ENCODE measurements at places on chromosomes 6 and 20. TPM values are rescaled to one million over a fixed set of nuclear protein-coding genes. Genes with fewer than 3 reads are reported as not detected.

GRCh38 chr6:119716668-119717270, 367.2 kb upstream of the MAN1A1 start:
- H3K4me1 ChIP-seq = no peaks in the 10 kb centered on the region
- no peaks in the 10 kb centered on the region for H3K36me3 ChIP-seq
- no peak overlapping the region for H3K27ac ChIP-seq
- H3K4me3 ChIP-seq = no peak overlapping the region
- no peaks in the 10 kb centered on the region for H3K27me3 ChIP-seq

DNA sequence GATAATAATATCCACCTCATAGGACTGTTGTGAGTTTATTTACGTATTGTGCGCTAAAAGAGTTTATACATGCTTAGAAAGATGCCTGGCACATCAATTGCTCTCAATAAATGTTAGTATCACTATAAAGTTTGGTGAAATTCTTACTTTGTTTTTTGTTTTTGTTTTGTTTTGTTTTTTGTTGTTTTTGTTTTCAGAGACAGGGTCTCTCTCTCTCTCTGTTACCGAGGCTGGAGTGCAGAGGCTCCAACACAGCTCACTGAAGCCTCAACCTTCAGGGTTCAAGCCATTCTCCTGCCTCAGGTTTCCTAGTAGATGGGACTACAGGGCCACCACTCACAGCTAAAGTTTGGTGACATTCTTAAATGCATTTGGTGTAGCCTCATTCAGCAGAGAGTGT, 32.2 kb upstream of the BTN3A2 start:
- no peak overlapping the region for H3K4me3 ChIP-seq
- H3K4me1 ChIP-seq = peaks cover 21% of the 10 kb centered on the region
- H3K36me3 ChIP-seq = no peaks in the 10 kb centered on the region

- no peaks in the 10 kb centered on the region for H3K27me3 ChIP-seq
- peak overlapping the region; percentile 75 for H3K4me3 ChIP-seq
- peaks cover 74% of the 10 kb centered on the region for H3K4me1 ChIP-seq
- DNase-seq = peak; percentile 28
- H3K27ac ChIP-seq = peak overlapping the region; percentile 86
Measured at GRCh38 chr20:47355489-47356219, 845 bp downstream of the ZMYND8 start.

DNA sequence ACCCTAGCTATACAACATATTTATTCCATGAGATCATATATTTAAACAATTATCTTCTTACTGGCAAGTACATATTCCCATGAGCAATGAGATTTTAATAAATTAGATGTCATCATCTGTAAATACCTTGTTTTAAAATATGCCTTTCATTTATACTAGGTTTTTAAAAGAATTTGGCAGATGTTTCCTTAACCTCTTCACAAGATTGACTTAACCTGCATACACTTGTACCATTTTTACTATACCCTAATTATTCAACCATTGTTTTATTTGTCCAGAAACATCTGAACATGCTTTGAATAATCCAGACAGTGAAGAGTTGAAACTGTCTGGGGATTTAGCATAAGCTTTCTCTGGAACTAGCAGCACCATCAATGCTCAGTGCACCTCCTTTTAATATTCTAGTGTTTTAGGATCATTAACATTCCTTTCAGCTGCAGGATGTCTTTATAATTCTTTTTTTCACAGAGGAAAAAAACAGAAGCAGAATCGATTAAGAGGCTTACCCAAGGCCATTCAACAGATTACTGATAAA, 188.0 kb upstream of the TENT5A start:
- H3K4me3 ChIP-seq = no peak overlapping the region
- H3K36me3 ChIP-seq = no peaks in the 10 kb centered on the region
- no peaks in the 10 kb centered on the region for H3K4me1 ChIP-seq
- H3K27ac ChIP-seq = no peak overlapping the region

DNA sequence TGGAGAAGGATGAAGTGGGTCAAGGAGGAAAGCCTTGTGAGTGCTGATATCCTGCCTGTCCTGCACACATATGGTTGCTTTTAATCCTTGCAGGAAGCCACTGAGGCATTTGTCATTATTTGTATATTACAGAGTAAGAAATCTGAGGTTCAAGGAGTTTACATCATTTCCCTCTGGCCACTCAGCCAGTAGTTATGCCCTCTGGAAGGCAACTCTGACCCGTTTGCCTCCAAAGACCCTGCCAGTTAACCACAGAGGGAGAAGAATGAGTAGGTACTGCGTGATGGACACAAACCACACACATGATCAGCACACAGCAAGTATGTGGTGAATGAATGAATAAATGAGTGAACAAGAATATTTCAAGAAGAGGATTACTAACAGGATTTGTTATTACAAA, 7.9 kb upstream of the FAM210B start:
- H3K4me1 ChIP-seq = no peaks in the 10 kb centered on the region
- H3K4me3 ChIP-seq = no peak overlapping the region
- DNase-seq = no peak
- H3K36me3 ChIP-seq = no peaks in the 10 kb centered on the region

DNA sequence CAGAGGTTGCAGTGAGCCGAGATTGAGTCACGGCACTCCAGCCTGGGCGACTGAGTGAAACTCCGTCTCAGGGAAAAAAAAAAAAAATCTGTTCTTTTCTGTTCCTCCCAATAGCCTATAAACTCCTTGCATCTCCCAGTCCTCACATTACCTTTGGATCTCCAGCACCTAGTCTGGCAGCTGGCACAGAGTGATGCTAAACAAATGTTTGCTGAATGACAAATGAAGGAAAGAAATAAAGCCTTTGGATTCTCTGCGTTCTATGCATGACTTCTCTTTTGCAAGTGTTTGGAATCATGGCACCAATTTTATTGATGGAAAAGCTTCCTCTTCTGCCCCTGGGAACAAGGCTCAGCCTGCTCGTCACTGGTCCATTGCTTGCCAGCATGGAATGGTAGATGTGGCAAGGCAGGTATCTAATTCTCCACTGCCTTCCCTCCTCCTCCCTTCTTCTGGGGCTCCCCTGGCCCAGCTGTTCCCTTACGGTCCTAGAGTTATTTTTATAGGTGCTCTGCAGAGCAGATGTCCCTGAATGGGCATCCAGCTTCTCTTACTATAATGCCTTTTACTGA, 53.6 kb upstream of the FYN start:
- no peaks in the 10 kb centered on the region for H3K27me3 ChIP-seq
- H3K4me3 ChIP-seq = no peak overlapping the region
- H3K36me3 ChIP-seq = no peaks in the 10 kb centered on the region
- DNase-seq = no peak

DNA sequence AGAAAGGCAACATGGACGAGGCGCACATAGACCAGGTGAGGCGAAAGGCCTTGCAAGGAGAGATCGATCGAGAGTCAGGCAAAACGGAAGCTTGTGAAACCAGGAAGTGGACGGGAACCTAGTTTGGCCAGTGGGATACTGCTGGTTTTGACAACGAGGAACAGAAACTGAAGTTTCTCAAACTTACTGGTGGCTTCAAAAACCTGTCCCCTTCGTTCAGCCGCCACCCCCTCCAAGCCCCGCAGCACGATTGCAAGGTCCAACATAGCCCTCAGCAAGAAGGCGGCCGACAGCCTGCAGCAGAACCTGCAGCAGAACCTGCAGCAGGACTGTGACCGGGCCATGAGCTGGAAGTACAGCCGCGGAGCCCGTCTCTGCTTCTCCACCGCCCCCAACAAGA, 238.0 kb downstream of the KHDC1L start:
- H3K4me3 ChIP-seq = no peak overlapping the region
- H3K27me3 ChIP-seq = no peaks in the 10 kb centered on the region
- no peak for DNase-seq
- H3K36me3 ChIP-seq = no peaks in the 10 kb centered on the region

- no peaks in the 10 kb centered on the region for H3K4me1 ChIP-seq
- H3K27ac ChIP-seq = no peak overlapping the region
- H3K4me3 ChIP-seq = no peak overlapping the region
- H3K27me3 ChIP-seq = no peaks in the 10 kb centered on the region
- no peaks in the 10 kb centered on the region for H3K36me3 ChIP-seq
Measured at GRCh38 chr6:9103876-9104521, 668.7 kb upstream of the SLC35B3 start.

GRCh38 chr6:43770372-43771209, 580 bp downstream of the VEGFA start:
- peaks cover 9% of the 10 kb centered on the region for H3K4me1 ChIP-seq
- peaks cover 6% of the 10 kb centered on the region for H3K27me3 ChIP-seq
- H3K36me3 ChIP-seq = no peaks in the 10 kb centered on the region
- no peak for DNase-seq

DNA sequence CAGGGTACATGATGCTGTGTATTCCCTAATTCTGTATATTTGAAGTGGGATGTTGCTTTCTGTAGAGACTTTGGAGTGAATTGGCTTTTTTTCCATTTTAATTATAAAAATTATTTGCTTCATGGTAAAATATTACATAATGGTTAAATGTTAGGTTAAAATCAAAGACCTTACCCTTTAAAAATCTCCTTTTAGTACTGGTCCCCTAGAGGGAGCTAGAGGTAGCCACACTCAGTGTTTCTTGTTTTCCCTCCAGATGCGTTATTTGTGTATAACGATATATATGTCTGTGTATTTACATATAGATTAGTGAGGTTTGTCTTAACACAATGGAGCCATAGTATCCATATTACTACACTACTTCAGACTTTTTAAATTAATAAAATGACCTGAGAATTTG, 146.7 kb downstream of the PLCB4 start:
- H3K4me3 ChIP-seq = no peak overlapping the region
- no peaks in the 10 kb centered on the region for H3K27me3 ChIP-seq
- no peaks in the 10 kb centered on the region for H3K36me3 ChIP-seq
- H3K27ac ChIP-seq = no peak overlapping the region
- DNase-seq = no peak

- no peak overlapping the region for H3K27ac ChIP-seq
- H3K36me3 ChIP-seq = no peaks in the 10 kb centered on the region
- H3K4me3 ChIP-seq = no peak overlapping the region
- no peak for DNase-seq
- H3K4me1 ChIP-seq = no peaks in the 10 kb centered on the region
Measured at GRCh38 chr20:8744228-8744844, 324.6 kb upstream of the PLCB4 start.

GRCh38 chr20:61521687-61522420, 269.8 kb downstream of the CDH4 start:
- no peak for DNase-seq
- H3K4me1 ChIP-seq = no peaks in the 10 kb centered on the region
- no peaks in the 10 kb centered on the region for H3K27me3 ChIP-seq
- H3K27ac ChIP-seq = no peak overlapping the region

GRCh38 chr20:57126481-57127092, 139.9 kb downstream of the BMP7 start:
- H3K27ac ChIP-seq = no peak overlapping the region
- H3K4me3 ChIP-seq = no peak overlapping the region
- no peaks in the 10 kb centered on the region for H3K27me3 ChIP-seq
- no peaks in the 10 kb centered on the region for H3K36me3 ChIP-seq

DNA sequence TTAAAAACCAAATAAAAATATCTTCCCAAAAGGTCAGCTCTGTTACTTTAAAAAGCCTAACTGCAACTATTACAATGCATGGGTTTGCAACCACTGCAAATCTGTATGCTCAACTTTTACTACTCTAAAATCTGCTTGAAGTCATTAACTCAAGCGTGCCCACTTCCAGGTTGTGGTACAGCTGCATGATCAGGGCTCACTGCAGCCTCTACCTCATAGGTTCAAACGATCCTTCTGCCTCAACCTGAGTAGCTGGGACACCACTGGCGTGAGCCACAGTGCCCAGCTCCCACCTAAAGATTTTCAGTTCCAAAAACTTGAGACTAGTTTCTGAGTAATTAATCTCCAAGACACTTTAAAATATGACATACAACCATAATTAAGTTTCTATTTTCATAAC, 8.2 kb downstream of the DIDO1 start:
- peaks cover 1% of the 10 kb centered on the region for H3K36me3 ChIP-seq
- H3K27ac ChIP-seq = peak overlapping the region; percentile 63
- H3K4me1 ChIP-seq = peaks cover 81% of the 10 kb centered on the region
- no peak for DNase-seq
- peak overlapping the region; percentile 39 for H3K4me3 ChIP-seq

DNA sequence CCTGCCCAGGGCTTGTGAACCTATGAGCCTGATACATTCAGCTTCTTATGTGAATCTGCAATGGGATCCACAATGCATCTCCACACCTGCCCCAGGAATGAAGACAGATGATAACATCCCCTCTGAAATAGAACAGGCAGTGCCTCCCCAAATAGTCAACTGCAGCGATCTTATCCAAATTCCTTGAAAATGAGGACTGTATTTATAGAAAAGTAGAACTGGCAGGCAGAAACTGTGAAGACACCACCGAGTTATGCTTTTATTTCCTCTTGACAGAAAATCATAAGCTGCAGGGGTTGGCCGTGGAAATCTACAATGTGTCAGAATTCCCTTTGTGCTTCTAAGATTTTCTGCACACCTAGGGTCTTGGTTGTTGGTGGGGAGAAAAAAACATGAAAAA, 270.3 kb downstream of the TBC1D7 start:
- no peak for DNase-seq
- no peak overlapping the region for H3K4me3 ChIP-seq
- no peaks in the 10 kb centered on the region for H3K36me3 ChIP-seq

DNA sequence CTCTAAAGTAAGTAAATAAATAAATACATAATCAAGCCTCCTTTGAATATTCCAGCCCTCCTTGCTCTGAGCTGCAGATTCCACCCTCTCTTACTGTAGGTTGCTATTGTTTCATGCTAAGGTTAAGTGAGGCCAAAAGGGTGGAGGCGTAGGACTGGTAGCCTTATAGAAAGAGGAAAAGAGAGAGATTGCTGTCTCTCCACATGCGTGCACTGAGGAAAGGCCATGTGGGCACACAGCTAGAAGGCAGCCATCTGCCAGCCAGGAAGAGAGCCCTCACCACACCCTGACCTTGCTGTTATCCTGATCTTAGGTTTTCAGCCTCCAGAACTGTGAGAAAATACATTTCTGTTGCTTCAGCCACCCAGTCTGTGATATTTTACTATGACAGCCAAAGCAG, 87.4 kb upstream of the SHLD1 start:
- no peaks in the 10 kb centered on the region for H3K27me3 ChIP-seq
- no peaks in the 10 kb centered on the region for H3K4me1 ChIP-seq
- no peak overlapping the region for H3K27ac ChIP-seq
- H3K4me3 ChIP-seq = no peak overlapping the region

DNA sequence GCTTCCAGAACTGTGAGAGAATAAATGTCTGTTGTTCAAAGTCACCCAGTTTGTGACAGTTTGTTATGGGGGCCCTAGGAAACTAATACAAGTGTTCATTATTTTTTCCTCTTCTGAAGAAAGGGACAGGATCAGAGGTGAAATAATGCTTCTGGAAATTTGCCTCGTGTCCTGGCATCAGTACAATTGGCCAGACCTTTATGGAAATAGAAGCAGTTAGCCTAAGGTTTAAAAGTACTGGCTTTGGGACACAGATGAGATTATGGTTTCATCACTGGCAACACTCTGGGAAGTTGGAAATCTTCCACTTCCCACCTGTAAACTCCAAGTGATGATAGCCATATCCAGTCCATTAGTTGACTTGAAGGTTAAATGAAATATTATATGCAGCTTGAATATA, 88.7 kb downstream of the PLCB1 start:
- H3K4me3 ChIP-seq = no peak overlapping the region
- no peak overlapping the region for H3K27ac ChIP-seq
- H3K27me3 ChIP-seq = no peaks in the 10 kb centered on the region
- no peaks in the 10 kb centered on the region for H3K36me3 ChIP-seq
- no peaks in the 10 kb centered on the region for H3K4me1 ChIP-seq

GRCh38 chr20:7406671-7407070, 533.6 kb downstream of the HAO1 start:
- no peak overlapping the region for H3K4me3 ChIP-seq
- DNase-seq = no peak
- H3K27me3 ChIP-seq = no peaks in the 10 kb centered on the region

The SOX4 gene
- total RNA-seq = 11.0 TPM

The COL21A1 gene
- not detected for total RNA-seq

The DACT2 gene
- not detected for total RNA-seq

The GHRH gene
- not detected for total RNA-seq

The FOXA2 gene
- not detected for total RNA-seq

The MOCS1 gene
- 2.0 TPM for total RNA-seq

The SLC12A5 gene
- total RNA-seq = not detected
